Vagina (tissue), 2 donors: ENCODE measurements at places on chromosomes 12 and 14. TPM values are rescaled to one million over a fixed set of nuclear protein-coding genes. Genes with fewer than 3 reads are reported as not detected.

CCDC196 gene
- not detected for total RNA-seq

ST8SIA1 gene
- 5.2 TPM for total RNA-seq

FOXN4 gene
- total RNA-seq = not detected

SMIM41 gene
- total RNA-seq = 1.5 TPM

GRCh38 chr14:83320837-83321236 is 1787.2 kb upstream of the SEL1L start:
- DNase-seq = no peak
- no peak overlapping the region for H3K4me3 ChIP-seq
- H3K4me1 ChIP-seq = no peaks in the 10 kb centered on the region
- H3K27me3 ChIP-seq = no peaks in the 10 kb centered on the region

GRCh38 chr14:81561084-81561775 is 27.6 kb upstream of the SEL1L start:
- no peak overlapping the region for H3K27ac ChIP-seq
- H3K27me3 ChIP-seq = no peaks in the 10 kb centered on the region
- no peaks in the 10 kb centered on the region for H3K36me3 ChIP-seq
- no peak overlapping the region for H3K4me3 ChIP-seq

GRCh38 chr12:119476951-119477350 is 116.6 kb upstream of the TMEM233 start:
- no peaks in the 10 kb centered on the region for H3K4me1 ChIP-seq
- no peaks in the 10 kb centered on the region for H3K27me3 ChIP-seq
- no peak overlapping the region for H3K4me3 ChIP-seq
- no peaks in the 10 kb centered on the region for H3K36me3 ChIP-seq

DNA sequence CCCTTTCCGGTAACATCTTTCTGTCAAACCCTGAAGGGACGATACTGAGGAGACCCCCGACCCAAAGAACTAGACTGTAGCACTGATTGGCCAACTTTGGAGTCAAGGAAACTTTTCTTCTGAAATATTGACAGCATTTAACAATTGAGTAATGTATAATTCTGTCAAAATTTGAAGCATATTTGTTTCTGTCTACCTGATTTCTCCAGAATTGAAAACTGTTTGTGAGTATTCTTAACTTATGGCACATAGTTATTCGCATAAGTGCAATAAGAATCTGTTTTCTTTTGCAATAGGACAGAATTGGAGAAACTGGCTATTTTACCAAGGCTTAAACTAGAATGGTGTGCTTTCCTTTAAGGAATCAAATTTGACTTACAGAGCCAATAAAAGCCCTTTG is 267.1 kb upstream of the FOXN3 start:
- no peak overlapping the region for H3K27ac ChIP-seq
- no peak for DNase-seq
- H3K4me1 ChIP-seq = no peaks in the 10 kb centered on the region
- no peaks in the 10 kb centered on the region for H3K27me3 ChIP-seq
- H3K36me3 ChIP-seq = no peaks in the 10 kb centered on the region
- H3K4me3 ChIP-seq = no peak overlapping the region

DNA sequence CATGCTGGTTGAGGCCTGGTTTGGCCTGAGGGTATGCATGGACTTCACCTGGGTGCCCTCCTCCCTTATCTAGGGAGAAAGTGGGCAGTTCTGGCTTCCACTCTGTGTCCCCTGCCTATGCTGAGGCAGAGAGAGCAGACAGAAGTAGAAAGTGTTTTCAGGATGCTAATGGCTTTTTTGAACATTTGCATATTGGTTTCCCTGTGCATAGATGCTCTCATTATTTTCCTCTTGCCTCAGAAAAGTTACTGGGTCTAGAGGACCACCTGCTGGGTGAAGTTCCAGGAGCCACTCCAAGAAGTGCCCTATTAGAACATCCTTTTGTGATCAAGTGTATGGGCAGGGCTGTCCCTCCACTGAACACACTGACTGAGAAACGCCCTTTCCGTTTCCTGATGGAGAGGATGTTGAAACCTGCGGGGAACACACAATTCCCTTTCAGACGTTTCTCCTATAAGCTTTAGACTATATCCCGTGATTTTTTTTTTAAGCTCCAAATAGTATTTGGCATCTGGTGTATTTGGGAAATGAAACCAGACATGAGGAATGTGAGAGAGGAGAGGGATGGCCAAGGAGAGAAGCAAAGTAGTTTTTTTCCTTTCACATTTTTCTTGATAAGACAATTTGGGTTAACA is 66.6 kb downstream of the DAAM1 start:
- peaks cover 37% of the 10 kb centered on the region for H3K4me1 ChIP-seq
- DNase-seq = no peak
- peak overlapping the region; percentile 84 for H3K27ac ChIP-seq
- no peaks in the 10 kb centered on the region for H3K27me3 ChIP-seq

GRCh38 chr14:48792376-48793024 is 793.7 kb downstream of the RPS29 start:
- no peaks in the 10 kb centered on the region for H3K27me3 ChIP-seq
- H3K4me3 ChIP-seq = no peak overlapping the region
- no peak for DNase-seq
- no peaks in the 10 kb centered on the region for H3K36me3 ChIP-seq
- H3K27ac ChIP-seq = no peak overlapping the region

- H3K27me3 ChIP-seq = no peaks in the 10 kb centered on the region
- DNase-seq = no peak
- no peak overlapping the region for H3K4me3 ChIP-seq
- no peaks in the 10 kb centered on the region for H3K4me1 ChIP-seq
Observed at GRCh38 chr12:20627001-20627588, 68.0 kb upstream of the SLCO1C1 start.
